T-helper 2 cell (primary cell): ENCODE measurements at places on chromosomes 7 and 10.
A peak's percentile ranks its signal among the peaks of the same experiment; 100 is the strongest.

GRCh38 chr10:104333032-104333727, 5.1 kb downstream of the ITPRIP start:
- peak; percentile 88 for DNase-seq

GRCh38 chr7:95682913-95683312, 86.6 kb upstream of the PDK4 start:
- DNase-seq: no peak

GRCh38 chr10:116608686-116609594, 11.8 kb upstream of the PNLIPRP2 start:
- no peak for DNase-seq

GRCh38 chr10:12225444-12225843, 29.5 kb downstream of the CDC123 start:
- DNase-seq: no peak

DNA sequence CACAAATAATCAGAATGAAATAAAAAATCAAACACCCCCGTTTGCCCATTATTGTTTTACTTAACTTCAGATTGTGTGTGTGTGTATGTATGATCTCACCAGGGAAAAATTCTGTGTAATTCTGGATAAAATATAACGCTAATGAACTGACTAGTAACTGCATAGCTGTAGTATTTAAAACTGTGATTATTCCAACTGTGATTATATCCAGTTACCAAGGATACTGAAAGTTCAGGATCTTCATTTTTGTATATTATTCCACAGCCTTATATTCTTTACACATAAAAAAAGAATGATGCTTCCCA, 2.9 kb downstream of the TWIST1 start:
- no peak for DNase-seq

DNA sequence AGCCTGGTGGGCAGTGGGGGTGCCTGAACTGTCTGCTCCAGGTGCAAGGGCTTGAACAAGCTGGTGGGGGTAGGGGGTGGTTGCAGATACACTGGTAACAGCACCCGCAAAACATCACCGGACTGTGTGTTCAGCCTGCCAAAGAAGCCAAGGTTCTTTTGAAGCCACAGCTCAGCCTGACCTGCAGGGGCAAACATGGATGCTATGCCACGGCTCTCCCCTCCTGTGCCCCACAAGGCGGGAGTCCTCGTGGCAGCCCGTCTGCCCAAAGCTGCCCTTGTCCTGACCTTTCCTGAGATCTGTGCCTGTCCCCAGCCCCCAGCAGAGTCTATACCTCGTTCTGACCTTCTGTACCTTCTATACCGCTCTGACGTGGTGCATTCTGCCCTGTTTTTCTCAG, 285.7 kb downstream of the GLRX3 start:
- no peak for DNase-seq

DNA sequence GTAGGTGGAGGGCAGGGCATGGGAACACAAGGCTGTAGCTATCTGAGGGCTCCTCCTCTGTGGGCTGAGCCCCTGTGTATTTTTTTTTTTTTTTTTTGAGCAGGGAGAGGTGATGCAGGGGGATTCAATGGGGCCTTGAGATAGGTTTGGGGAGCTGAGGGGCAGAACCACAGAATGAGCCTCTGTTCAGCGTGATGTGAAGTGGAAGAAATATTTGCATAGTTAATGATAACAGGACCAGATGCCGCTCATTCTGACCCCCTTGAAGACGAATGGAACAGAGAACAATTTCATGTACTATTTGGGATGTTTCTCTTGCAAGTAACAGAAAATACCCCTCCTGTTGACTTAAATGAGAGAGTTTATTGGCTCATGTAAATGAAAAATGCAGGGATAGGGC, 69.7 kb upstream of the EMX2 start:
- no peak for DNase-seq

- no peak for DNase-seq
Observed at GRCh38 chr10:67926951-67927350, 42.5 kb downstream of the SIRT1 start.

- DNase-seq: no peak
Observed at GRCh38 chr7:20797462-20798080, 10.9 kb upstream of the SP8 start.

- DNase-seq: no peak
Observed at GRCh38 chr7:8134089-8134733, 127.8 kb downstream of the ICA1 start.

GRCh38 chr10:100969187-100970075, at the start of gene SEMA4G:
Gene SEMA4G, plus strand, starts transcription at chr10:100969504. Its CDS starts 3,409 bp downstream, at chr10:100972913.
- DNase-seq: no peak

GRCh38 chr10:25113191-25114035, 61.4 kb upstream of the GPR158 start:
- DNase-seq: no peak
